ENCODE measurements at places on chromosomes 4 and X.
A peak's percentile ranks its signal among the peaks of the same experiment; 100 is the strongest.

DNA sequence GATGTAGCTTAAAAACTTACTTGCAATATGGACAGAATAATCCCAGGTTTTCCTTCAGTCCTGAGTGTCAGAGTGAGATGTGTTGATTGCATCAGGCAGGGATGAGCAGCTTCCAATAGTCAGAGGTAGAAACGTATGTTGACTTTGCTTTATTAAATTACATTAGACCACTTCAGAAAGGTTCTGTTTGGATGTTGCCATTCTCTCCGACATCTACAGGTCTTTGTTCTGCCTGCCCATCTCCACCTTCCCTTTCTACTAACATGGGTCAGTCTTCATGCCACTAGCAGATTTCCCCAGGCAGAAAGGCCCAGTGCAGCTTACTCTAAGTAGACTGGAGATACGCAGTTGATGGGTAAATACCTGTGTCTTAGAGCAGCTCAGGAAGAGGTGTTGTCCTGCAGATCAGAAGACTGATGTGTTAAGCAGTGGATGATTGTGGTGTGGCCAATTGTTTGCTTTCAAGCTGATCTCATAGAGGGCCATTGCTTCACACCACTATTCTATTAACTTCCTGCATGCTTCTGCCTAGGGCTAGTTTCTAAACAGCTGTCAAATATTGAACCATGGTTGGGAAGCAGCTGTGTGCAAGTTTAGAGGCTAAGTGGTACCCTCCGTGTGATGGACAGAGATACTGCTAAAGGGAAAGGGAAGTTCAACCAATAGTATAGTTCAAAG lies 1.8 kb downstream of the FRMPD4 start:
- DNase-seq: no peak

DNA sequence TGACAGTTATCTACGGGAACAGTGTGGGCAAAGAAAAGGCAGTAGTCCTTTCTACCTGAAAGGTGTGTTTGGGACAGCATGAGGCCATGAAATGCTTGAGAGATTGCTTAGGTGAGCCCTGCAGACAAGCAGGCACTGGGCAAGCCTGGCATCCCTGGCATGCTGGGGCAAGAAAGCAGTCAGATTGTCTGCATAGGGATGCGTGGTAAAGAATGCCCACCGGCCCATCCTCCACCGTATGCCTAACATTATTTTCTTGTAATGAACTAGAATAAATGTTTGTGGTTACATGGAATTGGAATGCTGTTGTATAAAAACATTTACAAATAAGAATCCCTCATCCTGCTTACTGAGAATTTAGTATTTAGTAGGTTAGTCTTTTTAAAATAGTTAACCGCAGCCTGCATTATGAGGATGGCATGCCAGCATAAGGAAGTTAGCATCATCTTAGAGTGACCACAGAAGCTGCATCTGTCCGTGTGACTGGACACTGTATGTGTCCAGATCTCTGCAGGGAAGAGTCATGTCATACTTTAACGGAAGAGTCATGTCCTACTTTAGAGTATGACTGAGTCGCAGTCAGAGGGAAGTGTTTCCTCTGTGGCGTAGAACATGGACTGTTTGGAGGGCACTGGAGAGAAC lies 18.9 kb downstream of the ZBTB49 start:
- peak; percentile 33 for DNase-seq

- DNase-seq: no peak
Measured at GRCh38 chr4:181225616-181226261, 1017.5 kb upstream of the TENM3 start.

DNA sequence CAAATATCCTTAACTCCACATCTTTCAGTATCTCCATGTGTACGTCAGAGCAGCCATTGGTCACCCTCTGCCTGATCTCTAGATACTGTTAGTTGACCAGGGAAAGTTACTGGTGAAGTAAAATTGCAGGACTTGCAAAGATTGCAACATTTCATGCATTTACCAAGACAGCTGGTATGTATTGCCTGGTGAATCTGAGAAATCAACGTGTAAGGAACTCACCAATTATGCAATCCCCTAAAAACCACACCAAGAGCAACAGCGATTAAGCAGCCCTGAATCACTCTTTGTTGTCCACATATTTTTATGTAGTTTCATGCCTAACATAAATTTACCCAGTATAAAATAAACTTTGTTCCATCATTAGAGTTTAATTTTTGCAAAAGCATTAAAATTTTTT lies 271.2 kb downstream of the NLGN4X start:
- DNase-seq: peak; percentile 68

- no peak for DNase-seq
Measured at GRCh38 chr4:173318240-173318639, 15.9 kb downstream of the HMGB2 start.

GRCh38 chr4:185638548-185639301 lies 103.4 kb upstream of the PDLIM3 start:
- DNase-seq: no peak

- peak; percentile 86 for DNase-seq
Measured at GRCh38 chr4:173182403-173182802, 13.8 kb downstream of the GALNT7 start.

- DNase-seq: peak; percentile 2
Measured at GRCh38 chrX:106963111-106963510, 36.9 kb downstream of the MORC4 start.

DNA sequence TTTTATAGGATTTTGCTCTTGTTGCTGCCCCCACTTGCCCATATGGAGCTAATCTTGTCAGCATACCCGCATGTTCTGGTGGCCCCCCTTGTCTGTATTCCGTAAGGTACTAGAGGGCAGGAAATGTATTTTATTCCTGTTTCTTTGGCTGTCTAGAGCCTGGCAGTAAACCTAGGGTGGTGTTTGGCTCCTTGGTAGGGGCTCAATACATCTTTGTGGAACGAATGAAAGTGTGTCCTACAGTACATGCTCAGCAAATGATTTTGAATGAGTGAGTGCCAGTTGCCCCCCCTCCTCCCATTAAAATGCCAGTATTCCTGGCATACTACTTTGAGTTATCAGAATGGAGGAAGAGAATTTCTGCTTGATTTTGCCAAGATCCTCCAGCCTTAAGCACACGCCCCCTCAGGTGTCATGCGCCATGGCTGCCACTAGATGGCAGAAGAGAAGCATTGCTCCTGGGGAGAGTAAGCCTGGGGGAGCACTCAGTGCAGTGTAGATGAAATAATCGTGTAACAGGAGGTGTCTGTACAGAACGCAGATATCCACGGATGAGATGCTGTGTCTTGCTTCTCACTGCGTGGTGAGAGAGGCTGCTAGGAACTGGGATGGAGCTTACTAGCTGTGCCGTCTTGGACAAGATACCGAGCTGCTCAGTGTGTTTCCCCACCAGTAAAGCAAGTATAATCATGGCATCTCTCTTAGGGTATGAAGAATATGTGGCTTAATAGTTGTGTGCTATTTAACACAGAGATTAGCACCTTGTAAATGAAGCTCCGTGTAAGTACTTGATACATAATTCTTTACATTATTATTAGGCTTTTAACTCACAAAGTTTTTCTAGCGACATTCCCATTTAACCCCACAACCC lies 17.2 kb upstream of the RNF212 start:
- DNase-seq: peak; percentile 69

DNA sequence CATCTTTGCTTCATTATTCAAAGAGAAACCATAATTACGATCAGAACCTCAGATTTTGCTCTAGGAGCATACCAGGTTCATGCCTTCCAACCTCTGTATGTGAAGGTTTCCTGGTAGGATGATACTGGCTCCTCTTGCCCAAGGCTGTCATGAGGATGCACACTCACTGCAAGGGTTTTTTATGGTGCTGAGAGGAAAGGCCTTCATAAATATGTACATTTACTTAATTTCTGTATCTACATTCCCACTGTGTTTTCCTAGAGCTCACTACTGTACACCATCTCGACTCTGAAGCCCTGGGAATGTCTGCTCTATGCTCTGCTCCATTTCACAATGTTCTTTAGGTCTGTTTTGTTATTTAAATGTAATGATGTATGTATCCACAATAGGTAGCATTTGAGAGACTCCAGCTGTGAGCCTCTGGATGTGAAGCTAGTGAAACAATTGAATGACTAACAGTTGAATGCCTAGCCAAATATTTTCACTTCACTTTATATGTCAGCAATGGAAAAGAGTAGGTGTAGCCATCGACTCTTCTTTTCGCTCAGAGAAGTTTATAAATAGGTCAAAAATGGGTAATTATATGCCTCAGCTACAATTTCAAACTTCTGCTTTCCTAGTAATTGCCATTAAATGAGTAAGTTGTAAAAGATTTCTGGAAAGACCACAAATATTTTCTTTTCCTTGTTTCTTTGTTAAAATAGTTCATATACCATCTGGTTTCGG lies 228.0 kb downstream of the PALLD start:
- peak; percentile 83 for DNase-seq

GRCh38 chr4:25061602-25062001 lies 30.9 kb upstream of the LGI2 start:
- DNase-seq: no peak

- peak; percentile 25 for DNase-seq
Measured at GRCh38 chr4:186068581-186069348, at the start of gene TLR3. Gene TLR3, plus strand, starts transcription at chr4:186069156. Its CDS starts 7,464 bp downstream, at chr4:186076620.

All from fibroblast of skin of right quadriceps (primary cell).